ENCODE measurements at places on chromosomes 1 and 21.

GRCh38 chr21:35853321-35854239, 206.7 kb downstream of the SETD4 start:
- no peak for DNase-seq

- DNase-seq = no peak
These were observed 42.8 kb downstream of the SMG7 start for GRCh38 chr1:183515002-183515689.

DNA sequence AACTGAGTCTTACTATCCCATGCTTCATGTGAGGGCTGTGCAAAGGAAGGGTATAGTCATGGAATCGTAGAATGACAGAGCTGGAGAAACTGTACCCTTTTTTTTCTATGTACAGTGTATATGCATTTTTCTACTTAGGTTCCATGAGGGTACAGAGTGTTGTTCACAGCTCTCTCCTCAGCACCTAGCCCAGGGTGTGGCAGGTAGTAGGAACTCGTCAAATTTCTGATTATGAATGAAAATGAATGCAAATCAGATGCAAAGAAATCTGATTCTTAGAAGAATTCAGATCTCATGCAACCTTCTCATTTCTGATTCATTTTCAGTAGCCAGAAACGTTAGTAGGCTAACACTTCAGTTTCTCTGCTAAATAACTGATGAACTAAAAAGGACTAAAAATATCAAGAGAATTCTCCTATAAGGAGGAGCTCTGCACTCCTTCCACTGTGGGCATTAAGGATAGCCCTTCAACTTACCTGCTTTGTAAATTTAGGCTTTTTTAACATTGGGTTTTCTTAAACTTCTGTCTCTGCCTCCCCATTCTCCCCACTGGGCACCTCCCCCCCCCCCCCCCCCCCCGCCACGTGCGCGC, 18.0 kb upstream of the HHAT start:
- no peak for DNase-seq

DNA sequence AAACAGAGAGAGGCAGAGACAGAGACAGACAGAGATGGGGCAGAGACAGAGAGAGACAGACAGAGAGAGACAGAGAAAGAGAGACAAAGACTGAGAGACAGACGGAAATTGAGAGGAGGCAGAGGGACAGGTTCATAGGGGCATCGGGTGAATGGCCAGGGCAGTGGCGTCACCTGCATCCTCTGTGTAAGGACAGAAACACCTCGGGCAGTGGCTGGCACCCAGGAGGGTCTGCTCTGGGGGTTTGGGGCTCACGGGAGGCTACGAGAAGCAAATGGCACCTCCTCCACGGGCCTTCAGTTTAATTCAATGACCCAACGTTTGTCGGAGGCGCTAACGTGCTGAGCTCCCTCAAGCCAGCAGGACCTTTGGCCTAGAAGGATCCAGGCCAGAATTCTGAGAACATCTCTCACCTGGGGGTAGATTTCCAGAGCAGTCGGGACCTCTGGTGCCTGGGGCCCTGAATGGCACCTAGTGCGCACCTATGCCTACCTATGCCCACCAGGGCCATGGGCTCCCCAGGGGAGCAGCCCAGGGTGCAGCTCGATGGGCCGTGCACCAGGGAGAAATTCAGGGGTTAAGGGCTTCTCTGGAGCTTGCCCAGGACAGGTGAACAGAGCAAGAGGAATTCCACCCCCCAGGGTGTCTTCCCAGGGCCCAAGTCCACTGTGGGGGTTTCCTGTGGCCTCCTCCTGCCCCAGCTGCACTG, 20.6 kb upstream of the PTTG1IP start:
- DNase-seq = no peak

DNA sequence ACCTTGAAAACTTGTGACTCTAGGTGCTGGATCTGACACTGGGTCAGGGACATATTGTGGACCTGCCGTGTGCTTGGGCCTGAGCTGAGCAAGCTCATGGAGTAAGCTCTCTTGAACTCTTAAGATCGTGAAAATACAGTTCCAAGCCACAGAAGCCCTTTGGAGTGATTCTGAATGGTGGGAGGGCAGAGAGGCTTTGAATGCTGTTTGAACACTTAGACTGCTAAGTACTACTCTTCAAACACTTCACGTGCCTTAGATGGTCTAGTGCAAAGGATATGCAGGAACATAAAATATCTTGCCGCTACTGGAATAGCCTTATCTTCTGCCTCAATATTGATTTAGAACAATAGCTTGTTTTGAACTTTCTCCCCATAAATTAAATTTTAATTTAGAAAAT, 21.6 kb downstream of the ROR1 start:
- DNase-seq = no peak

DNA sequence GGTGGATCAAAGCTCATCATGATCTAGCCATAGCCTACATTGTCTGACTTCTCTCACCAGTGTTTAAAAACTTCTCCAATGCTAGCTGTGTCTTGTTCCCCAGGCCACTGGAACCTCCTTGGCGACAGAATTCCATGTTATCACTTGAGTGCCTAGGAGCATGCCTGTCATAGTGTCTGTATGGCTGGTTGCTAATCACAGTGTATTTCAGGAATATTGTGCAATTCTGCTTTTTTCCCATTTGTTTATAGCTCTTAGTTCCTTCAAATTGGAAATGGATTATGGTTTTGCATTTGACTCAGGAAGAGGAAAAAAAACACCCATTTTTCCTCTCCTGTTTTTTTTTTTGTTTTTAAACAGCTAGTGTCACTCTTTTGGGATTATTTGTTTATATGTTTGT, 25.5 kb downstream of the ROR1 start:
- DNase-seq = no peak

DNA sequence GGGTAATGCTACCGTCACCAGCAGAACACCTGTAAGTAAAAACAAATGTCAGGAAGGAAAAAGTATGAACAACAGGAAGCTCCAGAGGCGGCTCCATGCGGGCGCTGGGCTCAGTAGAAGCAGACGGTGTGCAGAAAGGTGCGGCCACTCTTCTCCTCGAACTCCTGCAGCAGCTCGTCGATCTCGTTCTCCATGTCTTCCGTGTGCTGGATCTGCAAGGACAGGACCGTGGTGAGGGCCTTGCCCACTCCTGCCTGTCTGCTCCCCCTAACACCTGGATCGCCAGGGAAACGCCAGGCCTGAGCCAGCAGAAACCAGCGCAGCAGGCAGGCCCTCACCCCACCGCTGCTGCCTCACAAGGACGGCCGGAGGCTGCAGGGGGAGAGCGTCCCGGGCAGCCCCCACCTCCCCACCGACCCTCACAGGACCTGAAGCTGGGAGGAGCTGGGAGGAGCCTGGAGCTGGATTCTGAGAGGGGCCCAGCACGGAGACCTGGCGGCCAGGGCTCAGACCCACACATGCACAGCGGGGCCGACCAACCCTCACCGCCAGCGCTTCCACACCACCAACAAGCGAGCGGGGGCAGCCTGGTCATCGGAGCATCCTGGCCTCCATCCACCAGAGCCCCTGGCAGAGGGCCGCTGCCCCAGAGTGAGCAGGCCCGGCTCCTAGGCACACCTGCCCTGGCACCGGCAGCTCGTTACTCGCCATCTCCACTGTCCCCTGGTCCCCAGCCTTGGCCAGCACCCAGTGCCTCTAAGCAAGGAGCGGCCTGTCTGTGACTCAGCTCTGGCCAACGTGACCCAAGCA, 1.7 kb upstream of the TMEM240 start:
- no peak for DNase-seq

DNA sequence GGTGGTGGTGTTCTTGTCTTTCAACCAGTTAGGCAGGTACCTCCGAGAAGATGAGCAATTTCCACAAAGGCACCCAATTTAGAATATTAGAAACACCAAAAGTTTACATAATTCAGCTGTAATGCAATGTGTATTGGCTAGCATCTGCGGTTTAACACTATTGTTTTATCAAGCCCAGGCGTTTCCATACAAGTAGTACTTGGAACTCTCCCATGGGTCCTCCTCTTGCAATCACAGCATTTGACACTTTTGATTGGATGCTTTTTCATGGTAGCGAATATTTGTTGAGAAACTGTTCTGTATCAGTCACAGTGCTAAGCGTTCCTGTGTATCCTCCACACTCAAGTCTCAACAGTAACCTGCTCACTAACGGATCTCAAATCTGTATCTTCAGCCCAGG, 20.1 kb upstream of the MAP1LC3C start:
- no peak for DNase-seq

DNA sequence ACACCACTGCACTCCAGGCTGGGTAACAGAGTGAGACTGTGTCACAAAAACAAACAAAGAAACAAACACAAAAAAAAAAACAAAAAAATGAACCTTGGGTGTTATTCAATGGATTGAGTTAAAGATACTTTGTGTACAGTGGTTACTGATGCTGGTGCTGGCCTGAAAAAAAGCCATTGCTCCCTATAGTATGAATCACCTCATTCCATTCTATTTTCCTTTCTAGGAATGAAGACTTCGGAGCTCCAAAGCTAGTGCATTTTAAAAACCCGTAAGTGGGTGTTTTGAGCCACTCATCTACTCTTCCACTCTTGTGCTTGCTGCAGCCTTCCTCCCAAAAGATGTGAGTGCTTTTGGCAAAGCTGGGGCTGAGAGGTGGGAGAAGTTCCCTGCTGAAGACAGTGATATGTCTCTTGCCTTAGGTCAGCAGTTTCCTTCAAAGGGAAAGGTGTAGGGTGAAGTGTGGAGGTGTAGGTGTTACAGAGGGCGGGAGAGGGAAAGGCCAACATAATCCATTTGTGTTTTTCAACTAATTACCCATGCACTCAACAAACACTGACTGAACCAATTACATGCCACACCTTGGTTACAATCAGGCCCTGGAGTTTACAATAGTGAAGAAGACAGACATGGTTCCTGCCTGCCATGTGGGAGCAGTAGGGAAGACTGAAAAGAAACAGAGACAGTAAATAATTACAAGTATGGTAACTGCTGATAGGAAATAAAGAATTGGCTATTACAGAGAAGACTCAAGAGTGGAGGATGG, 55.0 kb upstream of the SERBP1 start:
- no peak for DNase-seq

GRCh38 chr1:91760512-91760911, 125.4 kb downstream of the TGFBR3 start:
- DNase-seq = no peak

DNA sequence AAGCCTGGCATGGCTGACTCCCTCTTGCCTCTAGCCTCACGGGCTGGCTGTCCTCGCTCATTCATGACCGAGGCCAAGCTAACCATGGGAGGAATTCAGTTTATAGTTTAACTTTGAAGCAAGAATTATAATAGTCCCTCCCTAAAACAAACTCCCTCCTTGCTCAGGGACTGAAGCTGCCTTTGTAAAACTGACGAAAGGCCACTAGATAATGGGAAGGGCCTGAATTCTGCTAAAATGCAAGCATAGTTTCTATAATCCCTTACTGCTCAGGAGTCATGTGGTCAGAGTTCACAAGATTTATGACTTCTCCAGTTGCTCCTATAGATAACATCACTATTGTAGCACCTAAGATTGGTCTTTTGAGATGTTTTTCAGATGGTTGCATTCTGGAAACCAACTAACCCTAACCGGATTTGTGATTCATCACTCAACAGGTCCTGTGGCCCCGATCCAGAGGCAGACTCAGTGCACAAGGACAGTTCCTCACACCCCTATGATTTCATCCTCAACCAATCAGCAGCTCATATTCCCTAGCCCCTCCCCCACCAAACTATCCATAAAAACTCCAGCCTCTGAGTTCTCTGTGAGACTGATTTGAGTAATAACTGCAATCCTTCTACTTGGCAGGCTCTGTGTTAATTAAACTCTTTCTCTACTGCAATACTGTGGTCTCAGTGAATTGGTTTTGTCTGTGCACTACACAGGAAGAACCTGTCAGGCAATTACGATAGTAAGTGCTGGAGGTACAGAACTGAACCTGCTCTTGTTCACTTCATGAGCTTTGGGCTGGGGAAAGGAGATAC, 26.4 kb downstream of the HHIPL2 start:
- DNase-seq = no peak

GRCh38 chr1:12245116-12245515, 15.3 kb downstream of the VPS13D start:
- DNase-seq = no peak

DNA sequence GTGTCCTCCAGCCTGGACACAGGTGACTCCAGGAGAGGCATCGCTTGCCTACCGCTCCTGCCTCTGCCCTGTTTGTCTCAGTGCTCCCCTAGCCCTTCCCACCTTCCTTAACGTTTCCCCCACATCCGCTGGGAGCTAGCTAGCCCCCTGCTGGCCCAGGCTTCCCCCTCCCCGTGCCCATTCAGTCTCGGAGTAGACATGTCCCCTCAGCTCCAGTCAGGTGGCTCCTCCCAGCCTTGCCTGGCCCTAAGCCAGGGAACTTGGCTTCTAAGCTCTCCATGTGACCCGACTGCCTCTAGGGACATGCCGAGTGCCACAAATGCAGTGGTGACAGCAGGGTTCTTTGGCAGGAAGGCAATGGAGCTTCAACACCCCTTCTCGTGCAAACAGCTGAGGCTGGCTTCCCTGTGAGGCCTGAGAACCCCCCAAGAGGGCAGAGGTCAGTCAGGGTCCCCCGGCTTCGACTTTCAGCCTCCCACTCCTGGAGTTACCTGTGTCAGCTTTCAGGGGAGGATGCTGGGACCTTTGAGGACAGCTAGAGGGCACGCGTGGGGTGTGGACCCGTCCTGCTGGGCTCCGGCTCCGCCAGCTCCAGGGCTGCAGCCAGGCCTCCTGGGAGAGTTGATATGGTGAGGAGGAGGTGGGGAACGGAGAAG, 16.2 kb downstream of the DRAXIN start:
- DNase-seq = peak; percentile 93

GRCh38 chr1:159854693-159855192, 7.7 kb downstream of the VSIG8 start:
- no peak for DNase-seq

- DNase-seq = no peak
These were observed 171.7 kb upstream of the FGGY start for GRCh38 chr1:59125154-59125553.

- no peak for DNase-seq
These were observed 173.5 kb downstream of the PSMG1 start for GRCh38 chr21:39009587-39010225.

DNA sequence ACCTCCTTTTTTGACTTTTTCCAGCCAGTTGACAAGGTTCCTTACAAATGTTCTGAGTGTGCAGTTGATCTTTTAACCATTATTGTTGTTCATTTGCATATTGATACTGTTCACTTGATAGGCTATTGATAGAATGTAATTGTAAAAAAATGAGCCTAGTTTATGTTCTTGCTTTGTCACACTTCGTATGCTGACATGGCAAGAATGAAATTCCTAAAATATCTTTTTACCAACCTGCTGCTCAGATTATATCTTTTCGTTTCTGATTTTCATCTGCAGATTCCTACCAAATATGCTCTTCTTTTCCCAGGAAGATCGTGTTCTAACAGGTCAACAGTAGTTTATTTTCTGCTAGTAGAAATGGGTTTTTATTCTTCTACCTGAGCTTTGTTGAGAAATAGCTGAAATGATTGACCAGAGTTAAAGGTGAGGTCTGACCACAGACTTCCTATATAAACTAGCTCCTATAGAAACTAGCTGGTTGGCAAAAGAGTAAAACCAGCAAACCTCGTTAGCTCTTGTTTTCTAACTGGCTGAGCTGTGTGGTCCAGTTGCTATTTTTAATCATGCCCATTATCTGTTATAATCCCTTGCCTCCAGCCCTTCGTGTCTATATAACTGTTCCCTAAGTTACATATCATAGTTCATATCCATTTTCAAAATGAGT, 174.8 kb downstream of the HS2ST1 start:
- no peak for DNase-seq

DNA sequence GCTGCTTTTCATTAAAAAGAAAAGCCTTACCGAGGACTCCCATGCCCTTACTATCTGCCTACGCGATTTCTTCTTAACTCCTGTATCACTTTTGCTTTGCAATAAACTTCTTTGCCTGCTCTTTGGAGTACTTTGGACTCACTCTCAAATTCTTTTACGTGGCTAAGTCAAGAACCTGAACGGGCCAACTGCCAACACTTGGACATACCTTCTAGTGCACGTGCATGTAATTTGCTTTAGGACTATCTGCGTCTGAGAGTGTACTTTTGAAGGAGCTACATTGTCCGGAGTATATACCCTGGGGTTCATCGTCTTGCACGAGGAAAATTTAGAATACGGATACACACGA, 3.6 kb upstream of the OTUD3 start:
- no peak for DNase-seq
